GM23338 (cell line): ENCODE measurements at places on chromosomes 4 and X. TPM values are rescaled to one million over a fixed set of nuclear protein-coding genes. Genes with fewer than 3 reads are reported as not detected.
A peak's percentile ranks its signal among the peaks of the same experiment; 100 is the strongest.

GRCh38 chr4:169116270-169116901, 106.3 kb upstream of the CBR4 start:
- no peak for DNase-seq

DNA sequence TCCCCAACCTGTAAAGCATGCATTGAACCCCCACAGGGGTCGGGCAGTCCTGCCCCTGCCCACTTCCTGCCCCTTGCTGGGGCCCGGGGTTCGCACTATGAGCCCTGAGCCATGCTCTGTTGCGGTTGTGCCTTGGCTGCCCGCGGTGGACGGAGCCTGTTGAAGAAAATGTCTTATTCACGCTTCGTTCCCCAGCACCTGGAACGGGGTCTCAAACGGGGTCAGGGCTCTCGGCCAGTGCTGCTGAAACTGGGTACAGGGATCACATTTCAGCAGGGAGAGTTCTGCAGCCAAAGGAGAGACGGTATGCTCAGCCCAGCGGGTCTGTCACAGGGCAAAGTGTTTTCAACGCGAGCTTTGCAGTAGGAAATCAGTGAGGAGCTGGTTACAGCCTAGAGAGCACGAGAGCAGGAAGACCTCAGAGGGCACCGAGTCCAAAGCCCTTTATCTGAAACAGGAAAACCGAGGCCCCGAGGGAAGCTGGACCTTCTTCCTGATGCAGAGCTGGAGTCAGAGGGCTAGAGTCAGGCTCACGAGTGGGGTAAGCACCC, 46.3 kb upstream of the AFAP1 start:
- DNase-seq: no peak

DNA sequence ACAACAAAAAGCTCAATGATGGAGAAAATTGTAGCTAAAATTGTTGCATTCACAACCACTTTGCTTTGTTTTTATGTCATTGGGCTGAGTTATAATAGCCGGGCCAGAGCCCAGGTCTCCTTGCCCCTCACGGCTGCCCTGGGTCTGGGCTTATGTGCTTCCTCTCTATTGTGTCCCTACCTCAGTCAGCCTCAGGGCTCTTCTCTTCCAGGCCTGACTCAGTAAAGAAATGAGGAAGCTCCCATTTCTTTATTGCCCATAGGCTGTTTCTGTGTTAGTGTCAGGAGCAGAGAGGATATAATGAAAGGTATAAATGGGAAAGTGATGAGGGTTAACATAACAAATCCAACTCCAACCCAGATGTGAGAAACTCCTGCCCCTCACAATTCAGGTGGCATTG, 18.0 kb downstream of the BST1 start:
- no peak for DNase-seq

DNA sequence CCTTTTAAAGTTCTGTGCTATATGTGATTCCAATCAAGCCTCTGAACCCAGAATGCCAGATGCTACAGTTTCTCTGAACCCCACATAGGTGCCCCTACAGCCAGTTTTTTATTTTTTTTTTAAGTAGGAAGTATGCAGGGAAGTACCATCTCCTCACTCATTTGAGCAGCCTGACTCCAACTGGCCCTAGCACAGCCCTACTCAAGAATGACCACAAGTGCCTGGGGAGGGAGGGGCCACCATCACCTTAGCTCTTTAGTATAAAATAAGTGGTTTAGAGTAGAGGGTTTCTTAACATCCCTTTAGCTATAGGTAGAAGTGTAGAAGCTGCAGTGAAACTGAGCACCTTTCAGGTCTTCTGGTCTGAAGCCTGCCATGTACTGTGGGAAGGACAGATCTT, 14.4 kb downstream of the MSN start:
- no peak for DNase-seq

DNA sequence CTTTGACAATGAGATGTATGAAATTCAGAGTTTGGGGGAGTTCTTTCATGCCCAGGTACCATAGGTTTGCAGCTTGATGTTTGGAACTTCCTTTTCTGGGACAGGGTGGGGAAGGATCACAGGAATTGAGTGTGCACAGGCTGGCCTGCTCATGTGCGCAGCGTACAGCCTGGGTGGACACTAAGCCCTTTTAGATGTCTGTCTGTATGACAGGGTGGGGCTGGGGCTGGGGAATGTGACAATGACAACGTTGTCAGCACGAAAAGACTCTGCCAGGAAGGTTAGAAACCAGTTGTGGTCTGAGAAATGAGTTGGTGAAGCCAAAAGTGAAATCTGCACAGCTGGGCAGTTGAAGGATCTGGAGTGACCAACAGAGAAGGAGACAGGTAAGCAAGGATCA, 47.4 kb downstream of the WWC2 start:
- DNase-seq: no peak

GRCh38 chrX:40284852-40285251, 187.1 kb upstream of the BCOR start:
- no peak for DNase-seq

GRCh38 chr4:166602068-166602467, 632.2 kb downstream of the SPOCK3 start:
- no peak for DNase-seq

DNA sequence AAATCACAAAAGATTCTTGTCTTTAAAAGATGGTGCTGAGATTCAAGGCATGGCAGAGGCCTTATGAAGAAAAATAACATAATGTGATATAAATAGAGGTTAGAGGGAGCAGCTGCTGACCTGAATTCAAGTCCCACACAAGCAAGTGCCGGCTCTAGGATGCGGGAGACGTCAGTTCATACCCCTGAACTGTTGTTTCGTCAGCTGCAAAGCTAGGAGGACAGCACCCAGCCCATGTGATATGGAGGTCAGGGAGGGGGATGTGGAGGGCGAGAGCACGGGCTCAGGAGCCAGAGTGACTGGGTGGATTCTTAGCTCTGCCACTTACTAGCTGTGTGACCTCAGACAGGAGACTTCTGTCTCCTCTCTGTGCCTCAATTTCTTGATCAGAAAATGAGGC, 77.9 kb downstream of the JAKMIP1 start:
- no peak for DNase-seq

DNA sequence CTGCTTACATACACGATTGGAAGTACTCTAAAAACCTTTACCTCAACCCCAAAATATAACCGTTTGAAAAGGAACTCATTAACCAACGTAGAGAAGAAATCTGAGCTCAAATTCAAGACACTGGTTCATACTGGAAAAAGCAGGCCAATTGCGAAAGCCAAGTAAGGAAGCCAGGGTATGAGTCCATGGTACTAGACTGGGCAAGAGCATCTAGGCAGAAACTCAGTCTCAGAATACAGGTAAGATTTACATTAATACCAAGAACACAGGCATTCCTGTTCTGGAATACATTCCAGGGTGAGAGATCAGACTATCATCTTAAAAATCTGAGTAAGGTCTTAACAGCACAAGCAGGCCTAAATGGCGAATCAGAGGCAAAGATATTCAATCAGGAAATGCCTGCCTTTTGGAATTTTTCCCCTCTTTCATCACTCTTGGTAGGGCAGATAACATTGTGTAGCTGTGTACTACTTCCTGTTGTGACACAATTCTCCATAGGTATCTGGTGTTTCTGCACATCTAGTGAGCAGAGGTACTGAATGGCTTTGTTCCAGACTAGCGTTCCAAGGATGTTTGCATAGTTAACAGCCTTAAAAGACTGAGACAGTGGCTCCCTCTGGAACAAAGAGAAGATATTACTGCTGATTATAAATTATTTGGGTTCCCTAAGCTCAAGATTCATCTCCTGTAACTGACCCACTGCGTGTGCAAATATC, 311.3 kb downstream of the PCDH19 start:
- no peak for DNase-seq

GRCh38 chr4:24912252-24913118, at the start of gene CCDC149:
CCDC149 (minus strand) TSS chr4:24913042; CDS start chr4:24912864, 178 bp downstream.
- peak; percentile 83 for DNase-seq

DNA sequence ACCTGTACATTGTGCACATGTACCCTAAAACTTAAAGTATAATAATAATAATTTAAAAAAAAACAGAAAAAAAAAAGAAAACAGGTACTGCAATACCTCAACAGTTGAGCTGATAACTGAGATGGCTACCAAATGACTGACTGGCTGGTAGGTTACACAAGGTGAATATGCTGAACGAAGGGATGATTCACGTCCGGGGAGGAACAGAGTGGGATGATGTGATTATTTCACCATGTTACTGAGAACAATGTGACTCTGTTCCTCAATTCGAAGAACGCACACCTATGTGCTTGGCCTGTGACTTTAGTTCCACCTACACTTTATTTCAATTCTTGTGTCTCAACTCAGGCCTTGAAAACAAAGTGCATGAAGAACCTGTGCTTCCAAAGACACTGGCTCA, 111.7 kb downstream of the CXXC4 start:
- no peak for DNase-seq

- no peak for DNase-seq
Observed at GRCh38 chr4:67632492-67632891, 68.5 kb downstream of the UBA6 start.

DNA sequence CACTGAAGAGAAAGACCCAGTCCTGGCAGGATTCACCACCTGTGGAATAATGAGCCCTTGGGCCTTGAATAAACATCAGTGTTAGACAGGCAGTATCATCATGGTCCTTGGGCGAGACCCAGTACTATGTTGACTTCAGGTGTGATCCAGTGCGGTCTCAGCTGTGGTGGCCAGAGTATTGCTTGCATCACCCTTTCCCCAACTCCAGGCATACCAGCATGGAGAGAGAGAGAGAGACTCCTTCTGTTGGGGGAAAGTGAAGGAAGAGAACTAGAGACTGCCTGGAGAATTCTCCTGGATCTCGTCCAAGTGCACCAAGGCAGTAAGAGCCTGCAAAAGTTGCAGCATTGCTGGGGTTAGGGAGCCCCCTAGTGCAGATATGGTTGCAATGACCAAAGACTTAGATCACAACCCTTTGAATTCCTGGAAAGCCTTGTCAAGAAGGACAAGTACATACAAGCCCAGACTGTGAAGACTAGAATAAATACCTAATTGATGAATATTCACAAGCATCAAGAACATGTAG, 61.1 kb upstream of the VAMP7 start:
- DNase-seq: peak; percentile 83

Gene TNIP3
- total RNA-seq: not detected in 2 replicates

Gene RPS6KA3
- total RNA-seq: 10.3 and 12.2 TPM in 2 replicates

Gene PACRGL
- 15.8 and 23.0 TPM in 2 replicates for total RNA-seq

Gene IGFBP7
- total RNA-seq: 0.49 TPM in 1 of 2 replicates, not detected in the other

Gene ZBED1
- 43.8 and 45.0 TPM in 2 replicates for total RNA-seq

Gene SNCA
- total RNA-seq: 13.0 and 15.6 TPM in 2 replicates

Gene NDNF
- total RNA-seq: 0.73 and 1.8 TPM in 2 replicates
